Stimulated activated CD4-positive, alpha-beta T cell treated with anti-CD3 and anti-CD28 coated beads, Interleukin-1b, Interleukin-23, amount 100 ng/mL, for 24 hours (primary cell): ENCODE measurements at places on chromosomes 2 and 18.

DNA sequence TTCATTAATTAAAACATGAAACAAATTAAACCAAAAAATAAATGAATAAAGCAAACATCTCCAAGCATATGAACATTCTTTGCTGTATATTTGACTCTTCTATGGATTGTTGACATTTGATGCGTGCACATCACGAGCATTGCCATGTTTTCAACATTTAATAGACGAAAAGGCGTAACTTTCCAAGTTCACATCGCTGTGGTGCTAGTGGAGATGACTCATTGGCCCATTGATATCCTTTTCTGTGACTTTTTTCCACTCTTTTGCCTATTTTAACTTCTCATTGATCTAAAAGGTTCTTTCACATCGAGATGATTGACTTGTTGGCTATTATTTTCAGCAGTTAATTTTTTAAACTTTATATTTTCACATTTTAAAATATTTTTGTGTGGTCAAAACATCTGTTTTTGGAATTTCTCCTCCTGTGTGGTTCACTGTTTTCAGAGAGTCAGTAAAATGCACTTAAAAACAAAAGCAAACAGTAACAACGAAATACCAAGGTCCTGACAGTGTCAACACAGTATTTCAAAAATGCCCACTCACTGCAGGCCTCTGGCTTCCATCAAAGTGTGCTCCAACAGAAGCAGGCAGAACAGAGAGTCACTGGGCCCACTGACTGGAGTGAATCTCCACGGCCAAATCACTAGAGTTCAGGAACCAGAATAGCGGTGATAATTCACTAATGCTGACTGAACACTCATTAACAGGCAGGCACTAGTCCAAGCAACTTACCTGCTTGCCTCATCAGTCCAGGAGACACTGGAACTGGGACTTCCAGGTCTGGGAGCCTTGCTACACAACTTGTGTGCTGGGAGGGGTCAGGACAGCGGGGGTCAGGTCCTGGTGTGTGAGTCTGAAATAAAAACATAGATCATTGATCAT is 372.2 kb upstream of the SMIM21 start:
- no peak for DNase-seq

- no peak for DNase-seq
Observed at GRCh38 chr2:219344751-219345430, 12.3 kb upstream of the RESP18 start.

DNA sequence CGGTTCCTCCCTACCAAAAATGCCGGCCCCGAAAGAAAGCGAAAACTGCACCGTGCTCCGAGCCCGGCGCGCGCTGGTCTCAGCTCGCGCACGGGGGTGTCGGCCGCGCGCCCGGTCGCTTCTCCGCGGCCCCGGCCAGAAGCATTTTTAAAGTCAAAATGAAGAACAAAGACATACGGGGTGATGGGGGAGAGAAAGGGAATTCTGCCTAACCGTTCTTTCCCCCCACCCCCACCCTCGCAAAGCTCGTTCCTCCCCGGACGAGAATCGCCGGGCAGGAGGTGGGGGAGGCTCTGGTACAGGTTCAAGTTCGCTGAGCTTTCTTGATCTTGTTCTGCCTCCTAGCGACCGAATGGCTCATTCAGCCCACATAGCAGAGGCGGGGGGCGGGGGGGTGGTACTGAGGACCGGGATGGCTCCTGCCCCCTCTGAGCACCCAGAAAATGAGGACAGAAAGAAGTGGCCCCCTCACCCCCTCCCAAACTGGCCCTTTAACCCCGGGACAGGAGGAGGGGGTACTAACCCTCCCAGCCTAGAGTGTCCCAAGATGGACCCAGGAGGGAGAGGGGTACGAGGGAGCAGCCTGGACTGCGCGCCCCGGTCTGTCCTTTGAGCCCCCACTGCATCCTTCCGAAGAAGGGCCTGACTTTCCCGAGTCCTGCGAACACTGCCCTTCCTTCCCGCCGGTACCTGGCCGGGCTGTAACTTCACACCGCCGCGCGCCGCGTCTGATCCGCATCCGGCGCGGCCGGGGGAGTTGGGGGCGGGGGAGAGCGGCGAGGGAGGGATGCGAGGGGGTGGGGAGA is 3.1 kb downstream of the BCL11A start:
- no peak for DNase-seq

DNA sequence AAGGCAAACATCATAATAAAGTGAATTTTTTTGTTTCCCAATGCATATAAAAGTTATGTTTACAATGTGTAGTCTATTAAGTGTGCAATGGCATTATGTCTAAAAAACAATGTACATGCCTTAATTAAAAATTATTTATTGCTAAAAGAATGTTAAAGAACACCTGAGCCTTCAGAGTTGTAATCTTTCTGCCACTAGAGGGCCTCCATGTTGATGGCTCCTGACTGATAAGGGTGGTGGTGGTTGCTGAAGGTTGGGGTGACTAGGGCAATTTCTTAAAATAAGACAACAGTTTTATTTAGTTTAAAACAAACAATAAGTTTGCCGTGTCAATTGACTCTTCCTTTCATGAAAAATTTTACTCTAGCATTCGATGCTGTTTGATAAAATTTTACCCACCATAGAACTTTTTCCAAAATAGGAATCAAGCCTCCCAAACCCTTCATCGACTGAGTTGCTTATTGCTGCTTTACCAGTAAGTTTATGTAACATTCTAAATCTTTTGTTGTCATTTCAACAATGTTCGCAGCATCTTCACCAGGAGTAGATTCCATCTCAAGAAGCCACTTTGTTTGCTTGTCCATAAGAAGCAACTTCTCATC is 32.3 kb downstream of the MAP3K2 start:
- DNase-seq = no peak

- DNase-seq = peak; percentile 66
Observed at GRCh38 chr2:71000780-71001591, 6.3 kb upstream of the TEX261 start.

GRCh38 chr2:20225294-20226151 is 593 bp upstream of the SDC1 start:
- no peak for DNase-seq

DNA sequence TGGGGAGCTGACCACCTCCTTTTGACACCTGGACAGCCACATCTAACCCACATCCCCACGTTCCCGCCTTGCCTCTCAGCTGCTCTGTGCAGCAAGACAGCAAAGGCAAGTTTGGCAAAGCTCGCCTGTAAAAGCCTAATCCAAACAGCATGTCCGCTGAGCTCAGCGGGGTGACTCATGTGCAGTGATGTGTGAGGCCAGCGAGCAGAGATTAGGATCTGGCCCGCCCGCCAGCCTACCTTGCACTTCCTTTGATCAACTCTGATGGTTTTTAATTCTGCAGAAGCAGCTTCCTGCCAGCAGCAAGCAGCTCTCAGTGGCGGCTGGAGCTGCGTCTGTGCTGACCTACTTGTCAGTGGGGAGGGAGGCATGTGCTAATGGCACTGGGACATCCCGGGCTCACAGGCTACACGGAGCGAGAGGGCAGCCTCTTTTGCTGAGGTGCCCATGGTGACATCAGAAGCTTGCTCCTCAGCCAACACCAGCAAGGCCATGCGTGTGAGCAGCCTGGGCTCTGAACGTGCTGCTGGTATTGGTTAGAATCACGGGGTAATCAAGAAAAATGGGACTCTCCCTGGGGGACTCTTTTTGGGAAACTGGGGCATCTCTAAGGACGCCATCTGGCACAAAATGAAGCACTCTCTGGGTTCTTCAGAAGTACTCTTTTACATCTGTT is 36.0 kb upstream of the EML4 start:
- DNase-seq = peak; percentile 39

DNA sequence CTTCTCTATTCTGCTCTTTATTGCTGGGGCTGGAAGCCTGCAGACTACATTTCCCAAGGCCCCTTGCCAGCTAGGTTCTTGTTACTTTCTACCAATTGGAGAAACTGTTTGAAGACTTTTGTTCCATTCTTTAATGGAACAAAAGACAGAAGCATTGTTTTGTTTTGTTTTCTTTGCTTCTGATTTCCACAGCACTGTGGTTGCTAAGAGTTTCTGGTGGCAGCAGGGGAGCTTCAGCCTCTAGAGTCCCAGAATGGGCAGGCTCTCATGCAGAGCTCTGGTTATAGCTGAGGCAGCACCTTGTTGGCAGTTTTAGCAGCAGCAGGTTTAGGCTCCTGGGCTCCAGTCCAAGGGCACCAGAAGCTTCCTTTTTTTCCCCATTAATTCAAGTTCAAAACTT is 234.3 kb downstream of the ETAA1 start:
- no peak for DNase-seq

GRCh38 chr2:37911296-37911873 is 13.7 kb upstream of the RMDN2 start:
- DNase-seq = no peak

DNA sequence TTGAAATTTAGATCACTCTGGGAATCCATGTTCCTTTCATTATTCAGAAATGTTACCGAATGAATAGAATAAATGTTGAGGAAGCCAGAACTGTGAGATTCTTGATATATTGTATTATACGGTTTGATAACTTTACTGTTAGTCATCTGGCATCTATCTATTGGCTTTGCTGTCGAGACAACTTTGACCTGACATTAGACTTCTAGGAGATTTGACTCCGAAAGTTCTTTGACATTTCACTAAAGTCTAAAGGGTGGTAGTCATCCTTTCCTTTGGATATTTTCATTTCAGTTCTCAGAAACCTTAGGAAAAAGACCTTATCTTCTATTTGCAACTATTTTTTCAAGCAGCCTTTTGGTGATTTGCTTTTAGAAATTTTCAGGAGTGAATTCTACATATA is 1.9 kb downstream of the BMPR2 start:
- DNase-seq = no peak

DNA sequence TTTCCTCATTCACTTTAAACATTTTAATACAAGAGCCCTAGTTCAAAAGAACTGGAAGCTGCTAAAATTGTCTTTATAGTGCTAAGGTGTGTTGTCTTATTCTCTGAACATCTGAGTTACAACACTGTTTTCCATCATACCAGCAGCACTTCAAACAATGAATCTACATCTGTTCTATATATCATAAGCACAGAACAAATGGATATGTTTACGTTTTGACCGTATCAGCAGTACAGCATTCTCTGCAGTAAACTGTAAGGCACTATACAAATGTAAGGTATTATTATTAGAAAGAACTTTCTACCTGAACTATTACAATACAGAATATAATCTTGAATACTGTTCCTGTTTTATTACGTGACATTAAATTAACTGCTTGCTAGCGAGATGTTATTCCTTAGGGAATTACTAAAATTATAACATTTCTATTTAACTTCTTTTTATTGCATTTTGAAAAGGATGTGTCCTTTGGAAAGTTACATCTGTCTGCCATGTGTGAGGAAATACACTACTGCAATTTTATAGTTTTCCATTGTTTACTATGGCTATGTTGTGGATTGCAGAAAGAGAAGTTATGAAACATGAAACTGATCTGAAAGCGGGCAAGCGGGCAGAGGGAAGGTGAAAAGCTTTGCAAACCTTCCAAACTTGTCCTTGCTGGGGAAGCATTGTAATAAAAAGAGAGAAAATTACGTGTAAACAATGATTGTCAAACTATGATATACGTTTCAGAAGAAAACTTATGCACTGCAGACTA is 13.7 kb downstream of the NCKAP1 start:
- no peak for DNase-seq

DNA sequence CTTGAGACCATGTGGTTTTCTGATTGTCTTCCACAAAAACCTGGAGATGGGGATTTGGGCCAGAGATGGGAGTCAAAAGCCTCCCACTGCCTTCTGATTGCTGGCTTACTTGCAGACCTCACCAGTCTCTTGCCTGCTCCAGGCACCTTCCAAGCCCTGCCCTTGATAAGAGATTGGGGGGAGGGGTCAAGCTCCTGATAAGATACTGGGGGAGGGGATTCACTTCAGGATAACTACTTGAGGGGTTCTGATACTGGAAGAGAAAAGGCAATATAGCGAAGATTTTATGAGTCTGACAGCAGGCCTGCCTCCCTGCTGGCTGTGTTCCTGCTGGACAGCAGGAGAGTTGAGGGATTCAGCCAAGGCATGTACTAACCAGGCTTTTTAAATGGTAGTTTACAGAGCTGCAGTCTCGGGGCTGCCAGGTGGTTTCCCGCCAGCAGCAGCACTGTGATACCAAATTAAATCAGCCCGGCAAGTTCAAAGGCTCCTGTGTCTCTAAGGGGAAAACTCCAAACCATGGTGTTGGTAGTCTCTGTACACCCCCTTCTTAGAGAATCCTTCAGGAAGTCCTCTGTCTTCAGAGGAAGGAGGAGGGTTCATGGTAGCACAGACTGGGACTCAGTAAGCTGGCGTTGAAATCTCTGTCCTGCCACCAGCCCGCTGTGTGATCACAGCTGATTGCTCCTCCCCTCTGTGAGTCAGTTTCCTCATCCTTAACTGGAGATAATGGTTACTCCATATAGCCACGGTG is 58.3 kb downstream of the FBXO36 start:
- no peak for DNase-seq

GRCh38 chr2:241771286-241772062 is 5.1 kb upstream of the GAL3ST2 start:
- DNase-seq = no peak

DNA sequence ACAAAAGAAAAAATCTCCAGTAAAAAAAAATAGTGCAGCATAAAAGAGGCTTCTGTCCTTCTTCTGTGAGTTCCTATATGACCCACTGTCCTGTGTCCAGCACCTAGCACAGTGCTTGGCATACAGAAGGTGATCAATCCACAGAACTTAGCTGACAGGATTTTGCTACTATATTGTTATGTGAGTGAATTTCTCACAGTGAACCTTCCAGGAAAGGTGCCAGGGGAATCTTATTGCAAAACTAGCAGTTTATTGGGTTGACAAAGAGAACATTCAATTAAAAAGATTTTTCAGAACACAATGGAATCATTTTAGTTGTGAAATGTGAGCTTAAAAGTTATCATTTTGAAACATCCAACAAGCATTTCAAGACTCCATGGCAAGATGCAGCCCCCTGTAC is 12.4 kb upstream of the TRIB2 start:
- no peak for DNase-seq

DNA sequence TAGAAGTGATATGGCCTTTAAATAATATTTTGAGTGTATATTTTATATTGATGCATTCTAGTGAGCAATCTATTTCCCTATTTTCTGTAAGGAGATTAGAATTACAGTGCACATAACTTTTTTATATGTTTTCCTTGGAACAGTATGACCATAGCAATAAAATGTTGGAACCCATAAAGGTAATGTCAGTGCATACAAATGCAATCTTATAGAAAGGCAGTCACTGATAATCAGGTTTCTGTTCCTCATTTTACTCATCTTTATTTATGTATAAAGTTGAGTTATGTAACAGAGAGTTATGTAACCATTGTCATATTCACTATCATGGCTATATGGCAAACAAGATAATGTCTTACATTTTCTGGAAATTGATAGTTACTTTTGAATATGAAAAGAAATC is 179.9 kb upstream of the NETO1 start:
- DNase-seq = no peak

- no peak for DNase-seq
Observed at GRCh38 chr2:55590810-55591440, 26.5 kb downstream of the PPP4R3B start.

GRCh38 chr2:160381425-160381951 is 112.1 kb downstream of the RBMS1 start:
- DNase-seq = no peak

- no peak for DNase-seq
Observed at GRCh38 chr2:48190230-48190629, 283.9 kb upstream of the FBXO11 start.

GRCh38 chr18:56647071-56647470 is 4.1 kb upstream of the WDR7 start:
- no peak for DNase-seq

GRCh38 chr18:39415471-39415870 is 1849.9 kb upstream of the CELF4 start:
- DNase-seq = no peak

- no peak for DNase-seq
Observed at GRCh38 chr2:179106676-179107428, 56.9 kb upstream of the CCDC141 start.

GRCh38 chr2:200735061-200735460 is 76.6 kb upstream of the BZW1 start:
- peak; percentile 7 for DNase-seq
